ENCODE measurements at places on chromosomes 2 and 18. TPM values are rescaled to one million over a fixed set of nuclear protein-coding genes. Genes with fewer than 3 reads are reported as not detected.

- peaks cover 14% of the 10 kb centered on the region for H3K4me1 ChIP-seq
- H3K27me3 ChIP-seq: peaks cover 14% of the 10 kb centered on the region
- no peaks in the 10 kb centered on the region for H3K36me3 ChIP-seq
- DNase-seq: no peak
Measured at GRCh38 chr2:120544522-120544921, 191.1 kb upstream of the GLI2 start.

- H3K36me3 ChIP-seq: no peaks in the 10 kb centered on the region
- no peaks in the 10 kb centered on the region for H3K27me3 ChIP-seq
- peaks cover 21% of the 10 kb centered on the region for H3K4me1 ChIP-seq
- no peak for DNase-seq
- H3K27ac ChIP-seq: peak overlapping the region; percentile 44
- H3K4me3 ChIP-seq: no peak overlapping the region
Measured at GRCh38 chr2:75790121-75790813, 79.6 kb upstream of the GCFC2 start.

- peaks cover 5% of the 10 kb centered on the region for H3K4me1 ChIP-seq
- H3K27ac ChIP-seq: no peak overlapping the region
- DNase-seq: no peak
- H3K27me3 ChIP-seq: peaks cover 4% of the 10 kb centered on the region
- no peak overlapping the region for H3K4me3 ChIP-seq
Measured at GRCh38 chr2:71482055-71482454, 28.7 kb downstream of the DYSF start.

Gene SATB2
- total RNA-seq: 9.2 TPM

Gene HAAO
- total RNA-seq: 3.5 TPM

Gene STARD6
- not detected for total RNA-seq

Measured in neural crest cell (in vitro differentiated cells).